ENCODE measurements at places on chromosomes 12 and 14.

DNA sequence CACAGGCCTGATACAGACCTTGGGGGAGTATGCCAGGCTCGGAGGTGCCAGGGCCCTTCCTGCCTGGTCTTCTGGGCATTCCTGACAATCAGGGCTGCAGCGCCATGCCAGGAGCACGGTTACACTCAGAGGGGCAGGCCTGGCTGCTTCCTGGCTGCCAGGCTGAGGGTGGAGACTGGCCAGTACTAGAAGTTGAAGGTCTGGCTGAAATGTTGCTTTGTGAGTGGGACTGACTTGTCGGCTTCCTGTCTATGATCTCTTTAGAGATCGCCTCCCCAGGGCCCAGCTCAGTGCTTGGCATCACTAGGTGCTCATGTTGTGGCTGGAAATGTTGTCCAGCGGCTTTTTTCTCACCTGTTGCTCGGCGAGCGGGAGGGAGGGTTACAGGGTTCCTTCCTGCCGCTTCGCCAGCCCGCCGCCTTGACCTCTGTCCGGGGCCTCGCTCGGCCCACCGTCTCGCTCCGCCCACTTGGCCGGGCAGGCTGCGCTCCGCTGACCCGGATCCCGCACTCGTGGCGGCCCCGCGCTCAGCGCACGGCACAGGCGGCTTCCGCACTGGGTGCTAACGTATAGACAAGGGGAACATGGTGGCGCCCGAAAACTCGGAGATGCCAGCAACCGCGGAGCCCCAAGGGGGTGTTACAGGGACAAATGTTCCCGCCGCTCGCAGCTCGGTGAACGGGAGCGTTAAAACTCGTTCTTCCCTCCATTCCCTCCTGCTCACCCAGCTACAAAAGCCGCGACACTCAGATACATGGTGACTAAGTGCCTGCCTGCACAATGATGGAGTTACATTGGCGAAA, 32.6 kb downstream of the PAPLN start:
- no peak for DNase-seq

DNA sequence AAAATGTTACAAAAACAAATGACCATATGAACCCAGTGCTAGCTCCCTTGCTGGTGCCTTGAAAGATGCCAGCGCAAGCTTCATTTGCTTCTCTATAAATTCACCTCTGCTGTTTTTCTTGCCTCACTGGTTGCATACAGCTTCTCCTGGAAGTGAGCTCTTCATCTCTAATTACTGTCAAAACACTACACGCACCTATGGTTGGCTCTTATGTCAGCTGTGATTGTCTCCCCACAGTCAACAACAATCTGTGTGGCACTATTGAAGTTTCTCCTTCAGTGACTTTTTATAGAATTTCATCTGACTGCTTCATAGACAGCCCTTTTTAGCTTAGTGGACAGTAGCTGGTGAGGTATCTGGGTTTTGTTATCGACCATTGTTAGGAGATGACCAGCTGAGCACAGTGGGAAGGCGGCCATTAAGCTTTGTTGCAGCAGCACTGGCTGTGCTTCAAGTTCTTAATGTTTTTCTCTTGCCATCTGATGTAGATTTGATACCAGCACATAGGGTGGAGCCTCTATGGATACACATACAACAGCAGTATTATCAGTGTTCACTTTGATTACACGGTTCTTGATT, 131.8 kb downstream of the KITLG start:
- no peak for DNase-seq

DNA sequence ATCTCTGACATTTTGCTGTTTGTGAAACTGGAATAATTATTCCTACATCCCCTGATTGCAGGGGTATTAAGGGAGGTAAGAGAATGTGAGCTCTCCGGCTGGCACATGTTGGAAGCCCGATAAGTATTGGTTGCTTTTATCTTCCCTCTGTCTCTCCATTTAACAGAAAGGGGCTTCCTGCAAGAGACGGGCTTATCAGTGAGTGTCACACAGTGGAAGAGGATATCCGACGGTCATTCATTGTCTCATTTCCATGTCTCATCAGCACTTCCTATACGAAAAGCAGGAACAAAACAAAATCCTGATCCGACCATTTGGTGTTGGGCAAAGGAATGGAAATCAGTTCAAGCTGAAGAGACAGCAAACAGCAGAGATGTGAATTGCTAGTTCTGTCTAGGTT, 10.7 kb downstream of the DYRK4 start:
- no peak for DNase-seq

- DNase-seq: no peak
These were observed 3.4 kb downstream of the RMST start for GRCh38 chr12:97466000-97466399.

DNA sequence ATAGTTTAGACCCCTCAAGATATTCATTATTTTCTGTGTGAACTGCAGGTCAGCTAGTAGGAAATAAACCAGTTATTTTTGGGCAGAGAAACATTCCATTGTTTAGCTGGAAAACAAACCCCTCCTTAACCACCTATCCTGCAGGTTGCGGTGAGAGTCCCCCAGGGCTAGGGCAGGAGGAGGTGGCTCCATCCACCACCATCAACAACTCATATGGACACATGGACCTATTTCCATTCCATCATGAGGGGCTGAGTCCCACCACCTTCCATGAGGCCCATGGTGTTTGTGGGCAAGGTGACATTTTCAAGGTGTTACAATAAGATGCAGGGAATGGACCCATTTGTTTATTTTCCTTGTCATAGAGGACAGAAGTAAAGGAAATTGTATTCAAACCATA, 160.1 kb downstream of the FOXN3 start:
- DNase-seq: no peak

GRCh38 chr14:22538671-22539228, 50.3 kb downstream of the DAD1 start:
- DNase-seq: no peak

GRCh38 chr14:21915826-21916225, 242.2 kb upstream of the OR4E1 start:
- DNase-seq: peak; percentile 39

GRCh38 chr12:5589054-5589453, 157.1 kb downstream of the NTF3 start:
- DNase-seq: no peak

GRCh38 chr12:24909667-24910066, 39.2 kb downstream of the BCAT1 start:
- DNase-seq: peak; percentile 89

GRCh38 chr12:53623548-53624385, 2.4 kb downstream of the ATF7 start:
- no peak for DNase-seq

- DNase-seq: no peak
These were observed 13.1 kb upstream of the TEX22 start for GRCh38 chr14:105385322-105385637.

GRCh38 chr14:100822532-100823296, 3.2 kb upstream of the MEG3 start:
- DNase-seq: no peak

GRCh38 chr14:92830902-92831301, 36.8 kb downstream of the GOLGA5 start:
- DNase-seq: no peak

GRCh38 chr14:105269405-105269804, 21.1 kb downstream of the BTBD6 start:
- DNase-seq: no peak

DNA sequence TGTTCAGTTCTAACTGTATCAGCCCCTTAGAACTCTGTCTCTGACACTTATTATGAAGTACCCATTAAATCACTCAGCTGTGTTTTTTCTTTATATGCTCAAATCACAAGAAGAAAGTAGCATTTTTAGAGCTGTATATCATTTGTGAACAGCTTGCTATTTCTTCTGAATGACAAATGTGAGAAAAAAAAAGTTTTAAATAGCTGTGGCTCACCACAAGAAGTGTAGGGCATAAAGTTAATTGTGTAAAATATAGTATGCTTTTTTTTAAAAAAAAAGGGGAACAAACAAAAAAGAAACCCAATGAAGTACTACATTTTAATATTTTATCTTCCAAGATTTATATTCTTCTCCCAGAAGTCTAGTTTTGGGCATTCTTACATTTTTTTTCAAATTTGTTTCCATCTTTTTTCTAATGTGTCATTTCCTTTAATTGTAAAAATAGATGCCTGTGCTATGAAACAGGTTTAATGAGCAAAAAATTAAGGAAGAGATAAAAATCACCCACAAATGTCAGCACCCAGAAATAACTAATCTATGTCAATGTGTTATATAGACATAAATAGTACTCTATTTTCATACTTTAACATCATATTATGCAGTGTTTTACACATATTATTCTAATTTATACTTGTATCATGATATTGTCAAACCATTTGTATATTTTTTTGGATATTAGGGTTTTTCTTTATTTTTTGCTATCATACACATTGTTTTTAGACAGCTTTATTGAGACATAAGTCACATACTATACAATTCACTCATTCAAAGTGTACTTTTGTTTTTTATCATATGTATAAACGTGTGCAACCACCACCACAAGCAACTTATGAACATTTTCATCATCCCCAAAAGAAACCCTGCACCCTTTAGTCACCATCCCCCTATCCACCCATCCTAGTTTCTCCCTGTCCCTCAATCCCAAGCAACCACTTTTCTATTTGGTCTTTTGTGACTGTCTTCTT, 22.4 kb upstream of the LRRK2 start:
- no peak for DNase-seq

- DNase-seq: no peak
These were observed 85.3 kb downstream of the FBXW8 start for GRCh38 chr12:116996093-116996492.

DNA sequence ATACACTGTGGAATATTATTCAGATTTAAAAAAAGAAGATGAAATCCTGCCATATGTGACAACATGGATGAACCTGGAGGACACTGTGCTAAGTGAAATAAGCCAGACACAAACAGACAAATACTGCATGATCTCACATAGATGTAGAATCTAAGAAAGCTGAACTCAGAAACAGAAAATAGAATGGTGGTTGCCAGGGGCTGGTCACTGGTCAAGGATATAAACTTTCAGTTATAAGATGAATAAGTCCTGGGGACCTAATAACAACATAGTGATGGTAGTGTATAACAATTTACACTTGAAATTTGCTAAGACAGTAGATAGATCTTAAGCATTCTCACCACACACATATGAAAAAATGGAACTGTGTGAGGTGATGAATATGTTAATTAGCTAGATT, 161.3 kb upstream of the TMCC3 start:
- DNase-seq: no peak

GRCh38 chr14:55845963-55846825, 266.2 kb downstream of the KTN1 start:
- DNase-seq: no peak

- peak; percentile 27 for DNase-seq
These were observed 40.1 kb upstream of the STRAP start for GRCh38 chr12:15842108-15842507.

GRCh38 chr12:92134638-92135274, 10.9 kb downstream of the BTG1 start:
- no peak for DNase-seq

GRCh38 chr12:60168441-60168840, 572.6 kb downstream of the SLC16A7 start:
- peak; percentile 12 for DNase-seq

GRCh38 chr14:101318271-101318670, 243.0 kb upstream of the DIO3 start:
- no peak for DNase-seq

DNA sequence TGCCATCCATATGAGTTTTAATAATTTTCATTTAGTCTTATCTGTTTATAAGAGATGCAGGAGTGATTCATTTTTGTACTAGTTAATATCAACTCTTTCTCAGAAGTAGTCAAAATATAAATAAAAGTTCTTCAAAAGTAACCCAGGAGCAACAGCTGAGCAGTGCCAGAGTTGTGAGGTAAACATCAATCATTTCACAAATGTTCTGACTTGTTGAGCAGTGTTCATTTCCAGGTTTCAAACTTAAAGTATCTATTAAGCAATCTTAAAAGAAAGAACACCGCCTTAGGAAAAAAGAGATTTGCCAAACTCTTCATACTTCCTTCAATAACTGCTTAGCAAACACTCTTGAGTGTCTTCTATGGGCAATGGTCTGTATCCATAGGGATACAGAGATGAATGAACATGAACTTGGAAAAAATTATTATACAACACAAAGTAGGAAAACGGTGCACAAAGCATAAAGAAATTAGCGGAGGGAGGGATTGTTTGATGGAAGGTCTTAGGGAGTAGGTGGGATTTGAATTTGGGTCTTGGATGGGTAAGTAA, 41.9 kb upstream of the POC1B start:
- peak; percentile 41 for DNase-seq

DNA sequence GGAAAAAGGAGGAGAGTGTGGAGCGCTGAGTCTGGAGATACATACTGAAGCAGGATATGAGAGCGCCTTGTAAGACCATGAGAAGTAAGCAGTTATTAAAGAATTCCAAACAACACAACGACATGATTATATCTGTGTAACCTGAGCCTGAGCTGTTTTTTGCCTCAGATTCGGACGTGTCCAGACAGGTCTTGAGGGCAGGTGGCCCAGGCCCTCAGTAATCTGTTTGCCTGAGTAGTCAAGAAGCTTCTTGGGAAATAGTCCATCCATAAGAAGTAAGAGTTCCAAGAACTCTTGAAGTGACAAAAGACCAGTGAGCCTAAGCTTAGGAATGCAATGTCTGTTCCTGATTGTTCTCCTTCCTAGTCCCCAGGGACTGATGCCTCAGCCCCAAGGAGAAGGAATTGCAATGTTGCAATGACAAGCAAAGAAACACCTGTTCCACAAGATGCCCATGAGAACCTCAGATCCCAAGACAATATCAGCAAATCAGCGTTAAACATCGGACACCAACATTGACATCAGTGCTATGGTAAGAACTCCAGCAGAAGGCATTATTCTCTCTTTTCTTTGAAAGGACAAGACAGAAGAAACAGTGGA, 34.7 kb upstream of the ADAMTS20 start:
- DNase-seq: peak; percentile 37

DNA sequence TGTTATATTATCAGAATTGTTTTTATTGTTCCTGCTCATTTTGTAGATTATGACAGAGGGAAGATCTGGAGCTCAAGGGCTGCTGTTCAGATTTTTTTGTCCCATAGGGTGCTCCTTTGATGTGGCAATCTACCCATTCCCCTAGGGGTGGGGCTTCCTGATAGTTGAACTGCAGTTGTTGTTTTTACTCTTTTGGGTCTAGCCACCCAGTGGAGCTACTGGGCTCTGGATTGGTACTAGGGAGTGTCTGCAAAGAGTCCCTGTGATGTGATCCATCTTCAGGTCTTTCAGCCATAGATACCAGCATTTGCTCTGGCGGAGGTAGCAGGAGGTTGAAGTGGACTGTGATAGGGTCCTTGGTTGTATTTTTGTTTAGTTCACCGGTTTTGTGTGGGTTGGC, 57.9 kb upstream of the SLCO1B1 start:
- DNase-seq: no peak

DNA sequence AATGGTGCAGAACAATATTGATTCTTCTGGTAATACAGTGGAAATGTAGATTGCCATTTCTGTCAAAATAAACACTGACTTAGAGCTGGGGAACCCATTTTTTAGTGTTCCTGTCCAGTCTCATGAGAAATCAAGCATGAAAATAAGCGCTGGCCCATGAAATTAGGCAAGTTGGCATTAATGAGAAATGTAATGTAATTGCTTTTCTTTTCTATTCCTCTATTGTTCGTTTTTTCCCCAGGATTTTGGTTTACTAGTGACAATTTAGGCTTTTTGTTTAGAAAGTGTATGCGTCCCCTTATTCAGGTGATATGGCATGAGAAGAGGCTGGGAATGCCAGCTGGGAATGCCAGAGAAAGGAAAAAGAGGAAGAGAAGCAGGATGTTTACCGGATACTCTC, 64.4 kb upstream of the KICS2 start:
- no peak for DNase-seq

Measured in epithelial cell of prostate (primary cell).